ENCODE measurements at places on chromosomes 1 and 21.

GRCh38 chr1:201538612-201539551 is at the start of gene NAV1:
Gene NAV1 (plus strand): TSS chr1:201539127. CDS start chr1:201622885, 83,758 bp downstream.
- peak; percentile 87 for DNase-seq

DNA sequence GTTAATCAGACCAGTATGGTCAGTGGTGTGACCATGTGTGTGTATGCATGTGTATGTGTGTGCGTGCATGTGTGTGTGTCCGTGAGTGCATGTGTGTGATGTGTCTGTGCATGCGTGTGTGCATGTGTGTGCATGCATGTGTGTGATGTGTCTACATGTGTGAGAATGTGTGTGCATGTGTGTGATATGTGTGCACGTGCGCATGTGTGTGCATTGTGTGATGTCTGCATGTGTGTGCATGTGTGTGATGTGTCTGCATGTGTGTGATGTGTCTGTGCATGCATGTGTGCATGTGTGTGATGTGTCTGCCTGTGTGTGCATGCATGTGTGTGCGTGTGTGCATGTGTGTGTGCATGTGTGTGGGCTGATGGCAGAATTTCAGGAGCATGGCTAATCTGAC is 58.2 kb downstream of the SIK1 start:
- no peak for DNase-seq

- DNase-seq = no peak
These were observed 54.7 kb downstream of the SLC66A1 start for GRCh38 chr1:19366599-19367536.

GRCh38 chr1:71706029-71706671 is 576.2 kb downstream of the NEGR1 start:
- no peak for DNase-seq

- DNase-seq = no peak
These were observed 53.5 kb upstream of the DUSP10 start for GRCh38 chr1:221795380-221795779.

DNA sequence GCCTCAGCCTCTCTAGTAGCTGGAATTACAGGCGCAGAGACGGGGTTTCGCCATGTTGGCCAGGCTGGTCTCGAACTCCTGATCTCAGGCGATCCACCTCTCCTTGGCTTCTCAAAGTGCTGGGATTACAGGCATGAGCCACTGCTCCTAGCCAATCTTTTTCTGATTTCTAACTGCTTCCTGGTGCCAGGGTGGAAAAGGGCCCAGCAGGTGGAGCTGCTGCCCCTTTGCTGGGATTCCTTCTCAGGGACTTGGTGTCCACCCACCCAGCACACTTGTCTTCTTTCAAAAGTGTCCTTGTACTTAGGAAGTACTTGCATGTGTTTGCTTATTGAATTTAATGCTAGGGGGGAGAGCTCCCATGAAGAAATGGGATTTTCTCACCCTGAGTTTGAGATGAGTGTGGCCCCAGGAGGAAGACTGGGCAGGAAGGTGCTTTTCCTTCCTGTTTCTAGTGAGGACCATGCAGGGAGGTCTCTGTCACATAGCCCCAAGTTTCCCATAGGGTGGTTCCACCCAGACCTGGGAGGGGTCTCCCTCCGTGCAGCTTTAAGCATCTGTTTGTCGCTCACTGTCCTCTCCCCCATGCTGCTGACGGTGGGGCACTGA is 14.2 kb downstream of the UTP11 start:
- peak; percentile 55 for DNase-seq

GRCh38 chr1:3717041-3717714 is 35.1 kb upstream of the CCDC27 start:
- DNase-seq = no peak

DNA sequence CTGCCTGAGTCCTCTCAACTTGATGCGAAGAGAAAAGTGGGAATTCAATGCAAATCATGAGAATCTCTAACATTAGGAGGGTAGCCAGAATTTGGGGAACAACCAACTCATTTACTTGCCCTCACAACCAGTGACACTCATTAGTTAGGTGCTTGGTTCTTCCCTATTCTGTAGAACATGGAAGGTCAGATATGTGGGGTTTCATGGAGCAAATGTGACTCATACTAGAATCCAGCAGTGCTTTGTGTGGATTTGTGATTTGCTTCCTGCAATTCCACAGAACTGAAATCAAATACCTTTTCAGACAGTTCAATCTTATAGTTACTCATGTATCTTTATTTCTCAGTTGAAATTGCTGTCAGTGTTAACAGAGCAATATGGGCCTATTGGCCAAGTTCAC is 6.9 kb upstream of the ETV3 start:
- no peak for DNase-seq

DNA sequence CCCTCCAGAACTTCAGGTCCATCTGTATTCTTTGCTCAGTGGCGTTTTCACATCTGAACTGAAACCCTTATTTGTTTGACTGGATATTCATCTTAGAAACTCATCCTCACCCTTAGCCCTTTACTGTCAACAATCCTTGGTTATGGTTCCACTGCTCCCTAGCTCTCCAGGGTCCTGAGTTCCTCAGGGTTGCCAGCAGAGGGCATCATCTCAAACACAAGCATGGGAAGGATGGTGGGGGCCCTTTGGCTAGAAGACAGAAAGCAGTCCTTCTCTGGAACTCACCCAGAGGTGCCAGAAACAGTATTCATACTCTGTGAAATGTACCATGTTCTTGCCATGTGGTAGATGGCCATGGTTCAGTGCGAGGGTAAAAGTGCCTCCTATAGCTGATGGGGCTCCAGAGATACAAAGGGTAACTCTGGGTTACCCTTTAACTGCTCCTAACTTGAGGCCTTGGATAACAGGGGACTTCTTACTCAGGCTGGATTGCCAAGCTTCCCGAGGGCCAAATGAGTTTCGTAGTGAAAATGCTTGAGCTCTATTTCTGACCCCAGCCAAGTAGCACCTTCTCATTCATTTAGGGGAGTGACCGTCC is 11.3 kb downstream of the NCSTN start:
- peak; percentile 38 for DNase-seq

All from urothelium cell line (cell line).